ENCODE measurements at places on chromosomes 4 and X.

DNA sequence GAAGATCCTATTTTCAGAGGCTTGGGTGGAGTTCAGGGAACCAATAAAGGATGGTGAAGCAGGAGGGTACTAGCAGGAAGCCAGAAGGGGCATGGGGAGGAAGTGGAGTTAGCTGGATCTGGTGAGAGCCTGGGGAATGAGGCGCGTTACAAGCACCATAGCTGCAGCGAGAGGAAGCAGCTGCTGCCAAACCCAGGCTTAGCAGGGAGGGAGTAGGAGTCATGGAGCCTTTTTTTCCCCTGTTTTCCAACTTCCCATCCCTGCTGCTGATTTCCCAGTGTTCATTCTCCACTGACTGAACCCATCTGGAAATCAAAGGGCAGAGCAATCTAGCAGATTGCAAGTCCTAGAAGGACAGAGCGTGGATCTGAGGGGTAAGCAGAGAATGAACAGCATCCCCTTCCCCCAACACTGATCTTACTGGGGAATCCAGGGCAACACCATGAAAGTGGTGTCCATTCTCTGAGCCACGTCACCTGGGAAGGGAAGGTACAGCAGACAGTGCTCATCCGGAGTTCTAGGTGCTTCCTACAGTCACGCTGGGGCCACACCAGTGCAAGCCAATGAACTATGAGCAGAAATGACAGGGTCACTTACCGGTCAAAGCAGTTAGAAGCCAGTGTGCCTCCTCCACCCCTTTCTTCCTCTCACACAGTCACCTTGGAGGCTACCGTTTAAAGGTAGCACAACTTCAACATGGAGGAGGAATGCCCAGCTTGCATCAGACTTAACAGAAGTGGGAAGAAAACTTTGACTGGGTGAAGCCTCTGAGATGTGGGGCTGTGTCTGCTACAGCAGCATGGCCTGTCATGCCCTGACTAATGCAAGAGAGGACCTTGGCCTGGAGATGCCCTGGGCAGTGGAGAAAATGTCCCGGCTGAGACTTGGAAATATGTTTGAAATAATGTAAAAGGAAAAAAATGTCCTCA lies 36.7 kb downstream of the SMIM20 start:
- DNase-seq = no peak

DNA sequence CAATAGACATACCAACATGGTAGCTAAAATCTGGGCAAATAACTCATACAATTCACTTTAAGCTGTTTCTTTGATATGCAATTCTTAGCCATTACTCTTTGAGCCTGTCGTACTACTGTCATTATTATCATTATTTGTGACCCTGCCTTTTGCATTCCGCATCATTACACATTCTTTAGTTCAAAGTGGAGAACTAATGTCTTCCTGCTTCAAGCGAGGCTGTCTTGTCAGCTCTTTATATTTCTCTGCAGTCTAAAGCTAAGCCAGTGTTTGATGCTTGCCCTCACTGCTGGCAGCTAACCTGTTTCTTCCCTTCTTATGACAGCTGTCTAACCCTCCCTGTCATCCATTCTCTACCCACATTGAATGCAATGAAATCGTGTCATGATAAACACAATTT lies 186.8 kb downstream of the FAT4 start:
- no peak for DNase-seq

- DNase-seq = no peak
These were observed 555.6 kb upstream of the FRG1 start for GRCh38 chr4:189385098-189385497.

DNA sequence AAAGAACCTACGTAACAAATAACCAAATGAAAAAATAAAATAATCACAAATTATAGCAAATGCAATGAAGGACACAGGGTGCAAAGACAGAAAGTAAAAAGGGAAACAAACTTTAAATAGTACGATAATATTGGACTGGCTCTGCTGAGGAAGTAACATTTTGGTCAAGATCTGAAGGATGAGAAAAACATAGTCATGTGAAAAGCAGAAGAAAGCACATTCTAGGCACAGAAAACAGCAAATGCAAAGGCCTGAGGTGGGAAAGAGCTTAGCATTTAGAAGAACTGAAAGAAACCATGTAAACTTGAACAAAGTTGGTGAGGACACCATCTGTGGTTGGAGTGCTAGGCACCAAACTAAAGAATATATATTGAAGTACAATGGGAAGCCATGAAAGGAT lies 111.2 kb downstream of the PPP3CA start:
- DNase-seq = no peak

GRCh38 chr4:152763796-152764195 lies 15.7 kb downstream of the TIGD4 start:
- DNase-seq = no peak

- no peak for DNase-seq
These were observed 127.5 kb upstream of the TLR3 start for GRCh38 chr4:185941461-185941860.

GRCh38 chr4:185283723-185284122 lies 74.3 kb downstream of the SNX25 start:
- DNase-seq = no peak

- DNase-seq = peak; percentile 16
These were observed 22.6 kb upstream of the UBA1 start for GRCh38 chrX:47170861-47171692.

DNA sequence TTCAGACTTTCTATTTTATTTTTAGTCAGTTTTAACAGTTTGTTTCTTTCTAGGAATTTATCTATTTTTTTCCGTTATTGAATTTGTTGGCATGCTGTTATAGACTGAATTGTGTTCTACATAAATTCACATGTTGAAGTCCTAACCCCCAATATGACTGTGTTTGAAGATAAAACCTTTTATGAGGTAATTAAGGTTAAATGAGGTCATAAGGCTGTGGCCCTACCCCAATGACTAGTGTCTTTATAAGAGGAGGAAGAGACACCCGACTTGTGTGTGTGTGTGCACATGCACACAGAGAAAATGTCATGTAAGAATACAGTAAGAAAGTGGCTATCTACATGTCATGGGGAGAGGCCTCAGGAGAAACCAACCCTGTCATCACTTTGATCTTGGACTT lies 146.3 kb downstream of the BRWD3 start:
- no peak for DNase-seq

DNA sequence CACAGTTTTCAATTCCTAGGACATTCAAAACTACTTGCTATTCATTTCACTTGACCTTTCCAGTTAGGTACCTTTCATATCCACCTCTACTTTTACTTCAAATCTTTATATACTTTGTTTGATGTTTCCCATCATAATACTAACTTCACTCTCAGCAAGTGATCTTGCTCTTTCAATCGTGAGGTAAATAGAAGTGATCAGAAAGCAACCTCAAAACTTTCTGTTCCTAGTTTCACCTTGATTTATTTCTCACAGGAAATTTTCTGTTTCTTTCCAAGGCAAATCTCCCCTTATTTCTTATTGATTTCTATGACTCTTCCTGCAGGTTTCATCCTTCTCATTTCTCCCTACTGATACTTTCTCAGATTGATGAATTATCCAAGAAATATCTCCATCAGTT lies 623.5 kb downstream of the FSTL5 start:
- no peak for DNase-seq

- DNase-seq = no peak
These were observed 37.9 kb upstream of the MXRA5 start for GRCh38 chrX:3384327-3384726.

GRCh38 chr4:138802499-138802898 lies 213.1 kb upstream of the NOCT start:
- no peak for DNase-seq

- no peak for DNase-seq
These were observed 188.8 kb downstream of the LRBA start for GRCh38 chr4:150826306-150826705.

DNA sequence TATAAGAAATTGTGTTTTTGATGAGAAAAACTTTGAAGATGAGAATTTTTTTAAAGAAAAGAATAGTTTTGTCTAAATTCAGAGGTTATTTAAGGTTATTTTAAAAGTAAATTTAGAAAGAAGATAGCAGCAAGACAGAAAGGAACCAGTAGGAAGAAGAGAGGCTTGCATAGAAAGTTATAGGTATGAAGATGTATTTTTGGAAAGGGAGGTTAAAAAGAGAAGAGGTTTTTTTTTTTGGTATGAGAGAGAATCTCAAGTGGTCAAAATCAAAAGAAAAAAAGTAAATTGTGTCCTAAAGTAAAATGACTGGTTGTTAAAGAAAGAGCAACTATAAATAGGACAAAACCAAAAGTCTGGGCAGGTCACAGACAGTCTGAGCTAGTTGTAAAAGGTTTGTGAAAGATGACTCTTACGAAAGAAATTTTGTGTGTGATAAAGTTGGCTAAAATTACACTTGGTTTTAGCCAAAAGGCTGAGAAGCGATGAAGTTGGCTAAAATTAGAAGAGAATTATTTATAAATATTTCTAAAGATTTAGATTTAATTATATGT lies 16.4 kb upstream of the EIF4E start:
- DNase-seq = no peak

GRCh38 chr4:135354876-135355275 lies 1153.3 kb upstream of the PABPC4L start:
- DNase-seq = no peak

GRCh38 chrX:70496491-70496890 lies 51.9 kb downstream of the DLG3 start:
- no peak for DNase-seq

DNA sequence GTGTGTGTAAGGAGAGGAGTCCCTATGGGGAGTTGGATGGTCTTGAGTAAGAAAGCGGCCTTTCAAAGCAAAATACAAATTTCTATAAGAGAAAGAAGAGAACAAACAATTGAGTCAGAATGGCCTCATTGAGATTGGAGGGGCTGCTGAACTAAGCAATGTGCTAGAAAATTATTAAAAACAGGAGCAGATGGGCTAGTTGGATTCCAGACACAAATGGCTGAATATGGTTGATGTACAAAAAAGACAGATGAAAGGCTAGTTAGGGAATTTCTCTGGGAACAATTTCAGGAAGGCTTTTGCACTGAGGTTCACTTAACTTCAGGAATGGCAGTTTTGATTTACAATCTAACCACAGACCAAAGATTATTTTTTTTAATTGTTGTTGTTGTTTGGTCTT lies 1806.8 kb upstream of the TENM3 start:
- no peak for DNase-seq

GRCh38 chr4:152618971-152619370 lies 60.8 kb downstream of the TMEM154 start:
- DNase-seq = no peak

DNA sequence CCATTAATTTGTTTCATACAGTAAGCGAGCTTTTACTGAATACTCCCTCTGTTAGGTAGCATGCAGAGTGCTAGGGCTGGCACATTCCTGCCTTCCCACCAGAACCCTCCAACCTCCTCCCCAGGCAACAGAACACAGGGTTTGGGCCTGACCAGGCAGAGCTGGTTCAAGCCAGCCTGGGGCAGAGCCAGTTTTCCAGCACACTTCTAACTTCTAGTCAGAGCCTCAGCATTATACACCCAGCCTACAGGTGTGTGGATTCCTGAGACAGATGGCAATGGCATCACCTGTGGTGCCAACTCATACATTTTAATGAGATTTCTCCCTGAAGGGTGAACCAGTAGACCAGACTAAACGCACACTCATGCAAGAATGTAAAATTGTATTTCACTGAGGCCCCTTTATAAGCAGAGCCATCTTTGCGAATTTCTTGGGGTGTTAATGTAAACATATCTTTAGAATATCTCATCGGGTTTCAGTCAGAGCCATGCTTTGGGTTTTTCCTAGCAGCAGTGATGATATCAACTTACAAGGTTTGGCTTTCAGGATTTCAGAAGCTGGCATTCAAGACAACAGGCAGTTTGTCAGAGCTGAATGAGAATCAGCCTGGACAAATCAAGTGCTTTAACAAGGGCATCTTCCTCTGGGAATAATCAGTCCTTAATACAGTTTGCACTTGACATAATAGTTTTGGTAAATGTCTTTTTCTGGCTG lies 92.0 kb downstream of the GATB start:
- no peak for DNase-seq

DNA sequence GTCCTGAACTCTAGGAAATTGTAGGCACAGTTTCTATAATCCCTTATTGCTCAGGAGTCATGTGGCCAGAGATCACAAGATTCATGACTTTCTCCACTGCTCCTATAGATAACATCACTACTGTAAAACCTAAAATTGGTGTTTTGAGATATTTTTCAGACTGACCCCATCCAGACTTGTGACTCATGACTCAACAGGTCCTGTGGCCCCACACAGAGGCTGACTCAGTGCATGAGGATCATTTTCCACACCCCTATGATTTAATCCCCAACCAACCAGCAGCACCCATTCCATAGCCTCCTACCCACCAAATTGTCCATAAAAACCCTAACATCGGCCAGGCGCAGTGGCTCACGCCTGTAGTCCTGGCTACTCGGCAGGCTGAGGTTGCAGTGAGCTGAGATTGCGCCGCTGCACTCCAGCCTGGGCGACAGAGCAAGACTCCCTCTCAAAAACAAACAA lies 13.2 kb upstream of the XIAP start:
- no peak for DNase-seq

DNA sequence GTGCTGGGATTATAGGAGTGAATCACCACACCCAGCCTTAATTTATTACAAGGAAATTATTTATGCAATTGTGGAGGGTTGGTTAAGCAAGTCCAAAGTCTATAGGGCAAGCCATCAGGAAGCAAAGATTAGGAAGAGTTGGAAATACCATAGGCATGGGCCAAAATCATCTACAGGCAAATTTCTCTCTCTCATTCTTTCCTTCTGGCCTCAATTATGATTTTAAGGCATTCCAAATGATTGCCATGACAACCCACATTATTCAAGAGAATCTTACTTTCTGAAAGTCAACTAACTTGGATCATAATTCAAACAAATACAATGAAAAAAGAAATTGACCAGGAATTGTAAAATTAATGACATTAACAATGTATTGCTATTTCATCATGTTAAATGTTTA lies 400.8 kb downstream of the GPM6A start:
- DNase-seq = no peak

DNA sequence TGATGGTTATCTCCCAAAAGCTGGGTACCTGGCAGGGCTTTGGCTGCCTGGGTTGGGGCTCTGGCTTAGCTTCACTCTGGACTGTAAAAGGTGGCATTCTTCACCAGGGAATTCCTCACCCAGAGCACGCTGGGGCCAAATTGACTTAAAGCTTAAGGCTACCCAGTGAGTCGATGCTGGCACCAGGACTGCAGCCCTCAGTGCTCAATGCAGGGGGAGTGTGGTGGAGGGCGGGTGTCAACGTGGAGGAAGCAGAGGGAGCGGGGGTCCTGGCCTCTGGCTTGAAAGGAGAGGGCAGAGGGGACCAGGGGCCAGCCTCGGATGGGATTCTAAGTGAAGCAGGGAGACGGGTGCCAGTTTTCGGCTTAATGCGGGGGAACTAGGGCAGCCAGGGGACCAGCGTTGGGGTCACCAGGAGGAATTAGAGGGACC lies 446 bp upstream of the FAM50A start:
- DNase-seq = no peak

Data from activated effector memory CD4-positive, alpha-beta T cell treated with anti-CD3 and anti-CD28 coated beads, Interleukin-2, amount 50 U/mL, for 16 hours (primary cell).